ENCODE measurements at places on chromosomes 1 and 21. TPM values are rescaled to one million over a fixed set of nuclear protein-coding genes. Genes with fewer than 3 reads are reported as not detected.
A peak's percentile ranks its signal among the peaks of the same experiment; 100 is the strongest.

LRRC53 gene
- total RNA-seq = not detected

DNA sequence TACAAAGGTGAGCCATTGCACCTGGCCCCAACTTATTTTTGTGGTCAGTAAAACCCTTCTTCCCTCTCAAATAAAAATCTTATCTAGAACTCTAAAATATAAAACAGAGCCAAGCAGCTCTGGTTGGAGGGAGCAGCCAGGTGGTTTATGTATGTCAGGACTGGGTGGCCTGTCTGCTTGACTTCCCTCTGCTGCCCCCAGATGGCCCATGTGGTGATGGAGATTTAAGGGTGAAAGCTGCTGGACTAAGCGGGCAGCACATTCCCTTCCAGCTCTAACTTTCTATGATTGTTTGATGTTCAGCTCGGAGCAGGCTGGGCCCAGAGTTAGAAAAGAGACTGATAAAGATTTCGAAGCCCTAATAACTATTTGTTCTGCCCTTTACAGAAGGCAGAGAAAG lies 11.9 kb upstream of the PAQR6 start:
- no peak overlapping the region for H3K27ac ChIP-seq
- DNase-seq = no peak
- no peaks in the 10 kb centered on the region for H3K4me1 ChIP-seq

- peak; percentile 54 for DNase-seq
- H3K27me3 ChIP-seq = no peaks in the 10 kb centered on the region
- H3K4me3 ChIP-seq = peak overlapping the region; percentile 29
Measured at GRCh38 chr1:40806731-40807695, 23.4 kb downstream of the KCNQ4 start.

NTRK1 gene
- 1.0 TPM for total RNA-seq

- H3K36me3 ChIP-seq = no peaks in the 10 kb centered on the region
- no peak for DNase-seq
- H3K4me1 ChIP-seq = peaks cover 33% of the 10 kb centered on the region
- H3K4me3 ChIP-seq = no peak overlapping the region
- H3K27me3 ChIP-seq = no peaks in the 10 kb centered on the region
Measured at GRCh38 chr1:205250699-205251098, 23.0 kb downstream of the TMCC2 start.

GRCh38 chr1:22780696-22781095 lies 70.1 kb downstream of the EPHB2 start:
- no peak overlapping the region for H3K4me3 ChIP-seq
- peaks cover 5% of the 10 kb centered on the region for H3K4me1 ChIP-seq
- H3K36me3 ChIP-seq = no peaks in the 10 kb centered on the region
- H3K27ac ChIP-seq = no peak overlapping the region
- H3K27me3 ChIP-seq = peaks cover 72% of the 10 kb centered on the region

DNA sequence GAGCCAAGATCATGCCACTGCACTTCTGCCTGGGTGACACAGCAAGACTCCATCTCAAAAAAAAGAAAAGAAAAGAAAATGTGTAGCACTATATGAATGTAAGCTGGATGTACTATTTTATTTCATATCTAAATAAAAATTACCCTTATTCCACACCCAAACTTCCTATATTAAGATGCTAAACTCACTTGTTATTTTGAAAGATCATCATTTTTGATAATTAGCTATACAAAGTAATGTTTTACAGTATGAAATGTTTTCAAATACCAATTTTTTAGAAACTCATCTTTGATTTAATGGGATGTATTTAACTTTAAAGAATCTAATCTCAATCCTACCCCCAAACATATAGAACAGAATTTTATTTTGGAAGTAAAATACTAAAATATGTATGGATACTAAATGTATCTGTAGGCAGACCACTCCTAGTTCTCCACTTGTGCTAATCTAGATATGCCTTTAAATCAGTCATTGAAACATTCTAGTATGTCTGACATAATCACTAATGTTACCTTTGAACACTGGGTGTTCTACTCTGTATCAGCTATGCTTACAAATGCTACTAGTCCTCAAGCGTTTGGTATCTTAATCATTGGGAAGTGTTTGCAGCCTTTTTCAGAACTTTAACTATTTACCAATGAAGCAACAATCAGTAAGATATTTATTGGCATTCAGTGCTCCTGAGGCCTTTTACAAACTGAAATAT lies 12.9 kb downstream of the MIER1 start:
- peaks cover 4% of the 10 kb centered on the region for H3K36me3 ChIP-seq
- H3K27ac ChIP-seq = no peak overlapping the region
- no peaks in the 10 kb centered on the region for H3K27me3 ChIP-seq
- peaks cover 75% of the 10 kb centered on the region for H3K4me1 ChIP-seq

DNA sequence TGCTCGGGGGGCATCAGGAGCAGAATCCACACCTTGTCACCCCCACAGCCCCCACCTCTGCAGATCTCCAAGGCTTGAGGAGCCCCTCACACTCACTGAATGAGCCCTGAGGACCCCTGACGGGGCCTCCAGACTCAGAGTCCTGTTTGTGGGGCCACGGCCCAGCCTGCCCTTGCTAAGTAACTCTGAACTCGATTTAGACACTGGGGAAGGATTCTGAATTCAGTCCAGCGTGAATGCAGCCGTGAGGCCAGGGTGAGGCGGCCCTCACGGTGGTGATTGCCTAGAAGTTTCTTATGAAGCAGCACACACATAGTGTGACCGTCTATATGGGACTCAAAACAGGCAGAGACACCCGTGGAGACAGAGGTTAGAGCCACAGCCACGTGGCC lies 58.9 kb upstream of the ADARB1 start:
- H3K4me3 ChIP-seq = no peak overlapping the region
- H3K27ac ChIP-seq = no peak overlapping the region
- H3K27me3 ChIP-seq = no peaks in the 10 kb centered on the region
- peaks cover 46% of the 10 kb centered on the region for H3K4me1 ChIP-seq

LYPD8 gene
- total RNA-seq = not detected

OR2T2 gene
- total RNA-seq = not detected

GRCh38 chr1:23500466-23500865 lies 16.5 kb upstream of the ASAP3 start:
- DNase-seq = no peak
- H3K4me3 ChIP-seq = no peak overlapping the region
- H3K4me1 ChIP-seq = no peaks in the 10 kb centered on the region

DNA sequence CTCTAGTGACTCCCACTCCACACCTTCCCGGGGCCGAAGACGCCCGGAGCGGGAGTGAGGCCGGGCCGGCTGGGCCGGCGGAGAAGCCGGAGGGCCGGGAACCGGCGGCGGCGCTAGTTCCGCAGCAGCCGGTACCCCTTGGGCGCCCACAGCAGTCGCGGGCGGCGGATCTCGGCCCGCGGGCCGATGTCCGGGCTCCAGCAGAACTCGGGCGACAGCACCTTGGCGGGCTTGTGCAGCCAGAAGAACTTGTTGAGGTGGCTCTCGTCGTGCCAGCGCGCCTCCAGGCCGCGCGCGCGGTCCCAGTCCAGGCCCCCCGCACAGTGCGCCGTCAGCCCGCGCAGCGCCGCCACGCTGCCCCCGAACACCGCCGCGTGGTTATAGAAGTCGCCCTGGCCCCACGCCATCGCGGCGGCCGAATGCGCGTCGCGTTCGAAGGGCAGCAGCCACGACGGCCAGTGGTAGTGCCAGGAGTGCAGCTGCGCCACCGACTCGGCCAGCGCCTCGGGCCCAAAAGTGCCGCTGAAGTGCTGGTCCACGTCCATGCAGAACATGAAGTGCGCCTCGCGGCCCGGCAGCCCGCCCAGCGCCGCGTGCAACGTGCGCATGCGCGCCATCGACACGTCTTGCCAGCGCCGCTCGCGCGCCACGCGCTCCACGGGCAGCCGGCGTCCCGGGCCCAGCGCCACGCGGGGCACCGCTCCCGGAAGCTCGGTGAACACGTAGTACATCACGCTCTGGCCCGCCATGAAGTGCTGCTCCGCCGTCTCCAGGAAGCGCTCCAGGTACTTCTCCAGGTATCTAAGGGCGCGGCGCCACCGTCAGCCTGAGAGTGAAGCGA lies 14.0 kb downstream of the A3GALT2 start:
- H3K4me3 ChIP-seq = peak overlapping the region; percentile 61
- H3K27me3 ChIP-seq = peaks cover 13% of the 10 kb centered on the region
- no peak for DNase-seq
- peaks cover 13% of the 10 kb centered on the region for H3K4me1 ChIP-seq

NEGR1 gene
- total RNA-seq = 9.7 TPM

DMRTA2 gene
- not detected for total RNA-seq

GRCh38 chr21:35622612-35623011 lies 437.7 kb downstream of the SETD4 start:
- no peak for DNase-seq
- H3K27me3 ChIP-seq = peaks cover 8% of the 10 kb centered on the region
- no peak overlapping the region for H3K27ac ChIP-seq
- no peaks in the 10 kb centered on the region for H3K4me1 ChIP-seq

CRYZL1 gene
- total RNA-seq = 24.9 TPM

TRPM2 gene
- 1.8 TPM for total RNA-seq

GBP6 gene
- 0.08 TPM for total RNA-seq

TNFRSF25 gene
- 12.6 TPM for total RNA-seq

- peak overlapping the region; percentile 16 for H3K4me3 ChIP-seq
- peaks cover 100% of the 10 kb centered on the region for H3K4me1 ChIP-seq
- H3K27me3 ChIP-seq = no peaks in the 10 kb centered on the region
- no peak for DNase-seq
- peak overlapping the region; percentile 97 for H3K27ac ChIP-seq
Measured at GRCh38 chr1:206699000-206699586, 14.4 kb downstream of the MAPKAPK2 start.

GRCh38 chr1:39016604-39017171 lies 9.5 kb upstream of the NDUFS5 start:
- H3K4me3 ChIP-seq = no peak overlapping the region
- H3K27me3 ChIP-seq = no peaks in the 10 kb centered on the region
- H3K36me3 ChIP-seq = peaks cover 5% of the 10 kb centered on the region
- DNase-seq = no peak
- no peak overlapping the region for H3K27ac ChIP-seq
- no peaks in the 10 kb centered on the region for H3K4me1 ChIP-seq

- DNase-seq = no peak
- no peaks in the 10 kb centered on the region for H3K27me3 ChIP-seq
- H3K4me3 ChIP-seq = no peak overlapping the region
- H3K36me3 ChIP-seq = no peaks in the 10 kb centered on the region
- no peaks in the 10 kb centered on the region for H3K4me1 ChIP-seq
Measured at GRCh38 chr1:186745531-186746146, 65.4 kb upstream of the PTGS2 start.
